A375 (cell line): ENCODE measurements at places on chromosomes 12 and 14. TPM values are rescaled to one million over a fixed set of nuclear protein-coding genes. Genes with fewer than 3 reads are reported as not detected.

MANSC4 gene
- total RNA-seq, result not detected in 2 replicates

TDRD9 gene
- not detected in 2 replicates for total RNA-seq

TCTN2 gene
- 8.7 and 12.5 TPM in 2 replicates for total RNA-seq

C12orf60 gene
- total RNA-seq, result 0.69 and 0.94 TPM in 2 replicates
